ENCODE measurements at places on chromosomes 7 and 10.
A peak's percentile ranks its signal among the peaks of the same experiment; 100 is the strongest.

DNA sequence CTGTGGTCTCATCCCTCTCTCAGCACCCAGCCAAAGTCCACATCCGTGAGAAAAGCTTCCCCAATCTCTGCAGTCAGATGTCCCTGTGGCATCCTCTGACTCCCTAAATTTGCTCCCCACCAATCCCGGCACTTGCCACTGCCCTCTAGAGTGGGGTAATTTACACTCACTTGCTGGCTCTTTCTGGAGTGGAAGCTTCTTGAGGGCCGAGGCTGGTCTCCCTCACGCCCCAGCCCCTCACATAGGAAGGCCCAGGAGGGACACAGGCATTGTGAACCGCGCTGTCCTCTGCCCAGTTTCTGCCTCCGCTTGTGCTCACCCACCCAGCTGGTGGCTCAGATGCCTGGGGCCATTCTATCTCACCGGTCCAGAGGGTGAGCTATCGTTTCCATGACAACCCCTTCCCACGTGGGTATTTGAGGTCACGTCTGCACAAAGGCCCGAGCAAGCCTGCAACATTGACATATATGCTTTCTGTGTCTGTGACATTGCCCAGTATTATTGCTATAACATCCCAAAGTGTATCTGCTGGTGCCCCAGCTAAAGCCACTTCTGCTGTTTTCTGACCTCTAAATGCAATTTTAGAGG lies 97.3 kb upstream of the CTBP2 start:
- DNase-seq, result no peak

GRCh38 chr7:148031019-148031418 lies 559.5 kb upstream of the C7orf33 start:
- no peak for DNase-seq

DNA sequence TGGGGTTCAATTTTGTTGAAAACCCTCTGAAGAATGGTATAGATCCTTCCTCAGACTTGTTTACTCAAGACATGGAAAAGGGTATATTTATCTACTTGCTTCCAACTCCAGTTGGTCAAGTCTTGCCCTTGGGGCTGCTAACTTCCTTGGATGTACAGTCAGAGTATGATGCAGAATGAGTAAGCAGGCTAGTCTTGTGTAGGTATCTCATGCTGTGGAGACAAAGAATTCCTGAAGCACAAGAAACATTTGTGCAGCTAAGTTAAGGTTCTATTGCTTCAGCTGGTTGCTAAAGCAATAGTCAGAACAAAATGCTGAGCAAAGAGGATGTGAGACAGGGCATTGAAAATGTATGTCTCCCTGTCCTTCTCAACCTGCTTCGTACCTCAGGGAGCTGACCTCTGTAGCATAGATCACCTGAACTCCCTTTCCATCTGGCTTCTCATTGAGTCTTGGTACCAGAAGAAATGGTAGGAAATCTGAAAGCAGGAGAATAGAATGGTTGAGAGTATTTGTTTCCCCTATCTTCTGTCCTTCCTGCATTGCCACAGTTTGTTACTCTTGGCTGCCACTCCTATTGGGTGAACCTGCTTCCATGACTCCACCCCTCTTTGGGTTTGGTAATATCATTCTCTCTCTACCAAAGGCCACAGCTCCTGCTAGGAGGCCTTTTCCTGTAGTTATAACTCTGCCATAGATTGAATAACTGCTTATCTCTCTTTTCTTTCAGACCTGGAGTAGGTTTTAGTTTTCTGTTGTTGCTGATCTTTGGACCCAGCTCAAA lies 346.0 kb downstream of the PHF14 start:
- DNase-seq, result no peak

DNA sequence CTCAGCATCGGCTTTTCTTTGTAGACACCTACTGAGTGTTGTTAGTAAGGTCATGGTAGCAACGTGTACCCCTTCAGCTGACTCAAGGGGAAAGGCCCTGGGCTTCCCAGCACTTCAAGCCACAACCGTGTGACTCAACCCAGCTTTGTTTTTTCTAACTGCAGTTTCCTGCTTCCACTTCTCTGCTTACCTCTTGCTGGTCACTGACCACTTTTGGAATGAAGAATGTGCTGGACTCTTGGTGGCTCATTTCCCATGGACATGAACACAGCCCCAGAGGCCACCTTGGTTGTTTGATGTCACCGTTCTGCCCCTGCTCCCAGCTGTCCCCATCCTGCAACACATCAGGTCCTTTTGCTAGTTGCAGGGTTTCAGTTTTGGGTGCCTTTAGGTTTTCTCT lies 69.5 kb upstream of the ZNF438 start:
- DNase-seq, result no peak

GRCh38 chr7:131359136-131359776 lies 31.6 kb downstream of the MKLN1 start:
- no peak for DNase-seq

GRCh38 chr10:77409697-77410471 lies 227.7 kb downstream of the KCNMA1 start:
- DNase-seq, result peak; percentile 63

GRCh38 chr10:112601214-112602090 lies 154.4 kb downstream of the VTI1A start:
- DNase-seq, result peak; percentile 7

- no peak for DNase-seq
Observed at GRCh38 chr7:155694851-155695250, 50.4 kb downstream of the RBM33 start.

DNA sequence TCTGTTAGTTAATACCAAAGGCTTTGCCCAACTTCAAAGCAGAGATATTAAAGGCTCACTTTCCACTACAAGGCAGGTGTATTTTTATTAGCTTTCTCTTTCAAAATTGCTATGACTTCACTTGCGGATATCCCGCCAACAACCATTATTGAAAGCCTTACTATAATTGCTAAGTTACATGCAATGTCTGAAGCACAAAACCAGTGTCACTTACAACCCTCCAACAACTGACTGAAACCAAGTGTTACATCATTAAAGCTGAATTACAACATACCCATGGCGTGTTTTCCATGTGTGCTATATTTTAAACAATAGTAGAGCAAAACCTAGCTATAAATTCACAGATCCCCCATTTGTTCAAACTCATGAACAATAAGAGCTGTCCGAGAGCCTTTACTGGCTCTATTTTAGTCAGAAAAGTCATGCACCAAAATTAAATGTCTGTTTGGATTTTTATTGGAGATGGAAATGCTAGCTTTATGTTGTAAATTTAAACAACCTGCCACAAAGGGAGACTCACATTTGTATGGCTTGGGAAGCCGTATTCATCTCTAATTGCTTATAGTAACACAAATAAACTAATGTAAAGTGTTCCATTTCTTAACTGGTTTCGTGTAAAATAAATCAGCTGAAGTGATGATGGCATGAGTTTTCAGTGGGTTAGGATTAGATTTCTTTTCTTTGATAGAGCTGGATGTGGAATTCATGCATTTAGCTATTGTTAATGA lies 227.1 kb downstream of the AGMO start:
- no peak for DNase-seq

- no peak for DNase-seq
Observed at GRCh38 chr10:70478191-70479164, at the start of gene PALD1. Gene PALD1 (plus strand): TSS chr10:70478767. CDS start chr10:70525952, 47,185 bp downstream.

DNA sequence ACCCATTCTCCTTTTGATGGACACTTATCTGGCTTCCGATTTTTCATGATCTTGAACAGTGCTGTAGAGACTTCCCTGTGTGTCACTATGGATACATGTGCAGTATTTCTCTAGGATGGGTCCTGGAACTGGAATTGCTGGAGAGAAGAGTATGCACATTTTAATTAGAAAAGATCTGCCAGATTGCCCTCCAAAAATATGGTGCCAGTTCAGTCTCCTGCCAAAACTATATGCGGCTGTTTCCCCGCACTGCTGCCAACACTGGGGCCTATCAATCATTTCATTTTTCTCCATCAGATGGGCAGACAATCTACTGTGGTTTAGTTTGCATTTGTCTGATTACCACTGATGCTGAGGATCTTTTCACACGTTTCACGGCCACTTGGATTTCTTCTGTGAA lies 105.0 kb downstream of the SH2D4B start:
- no peak for DNase-seq

DNA sequence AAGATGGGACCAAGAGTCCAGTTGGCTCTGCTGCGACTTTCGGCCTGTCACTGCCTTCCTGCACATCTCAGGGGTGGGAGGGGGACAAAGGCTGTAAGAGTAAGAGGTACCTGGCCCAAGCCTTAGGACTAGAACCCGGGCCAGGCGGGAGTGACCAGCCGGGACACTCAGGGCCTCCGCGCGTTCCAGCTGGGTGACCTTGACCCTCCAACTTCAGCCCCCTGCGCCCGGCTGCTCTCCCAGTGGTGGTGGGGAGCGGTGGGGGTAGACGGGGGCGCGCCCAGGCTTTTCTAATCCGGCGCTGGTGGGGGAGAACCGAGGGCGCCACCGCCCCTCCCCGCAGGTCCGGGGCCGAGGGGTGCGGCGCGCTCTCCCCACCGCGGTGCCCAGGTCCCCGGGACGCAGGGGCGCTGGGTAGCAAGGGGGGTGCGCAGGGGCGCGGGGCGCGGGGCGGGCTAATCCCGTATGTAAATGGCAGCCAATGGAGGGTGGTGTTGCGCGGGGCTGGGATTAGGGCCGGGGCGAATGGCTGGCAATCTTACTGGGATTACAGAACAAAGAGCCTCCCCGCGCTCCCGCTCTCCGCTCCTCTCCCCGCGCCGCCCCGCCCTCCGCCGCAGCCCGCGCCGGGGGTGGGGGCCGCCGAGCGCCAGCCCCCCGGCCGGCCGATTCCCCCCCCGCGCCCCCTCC lies at the start of gene GTF2IRD1:
Gene GTF2IRD1, plus strand, starts transcription at position 585 of the 690 bp plus-strand sequence. CDS start 54,175 bp downstream, outside the sequence.
- no peak for DNase-seq
